ENCODE measurements at places on chromosomes 7 and 10. TPM values are rescaled to one million over a fixed set of nuclear protein-coding genes. Genes with fewer than 3 reads are reported as not detected.

Gene ZPBP
- 0.88 TPM for total RNA-seq

Gene AMPH
- total RNA-seq: 14.9 TPM

Gene MYO1G
- total RNA-seq: 3.6 TPM

Gene INPP5A
- 38.6 TPM for total RNA-seq
